Mesothelial cell of epicardium (in vitro differentiated cells): ENCODE measurements at places on chromosomes 16 and 17. TPM values are rescaled to one million over a fixed set of nuclear protein-coding genes. Genes with fewer than 3 reads are reported as not detected.

GRCh38 chr17:18257982-18258355 is 569 bp downstream of the FLII start:
- DNase-seq: peak; percentile 57
- peak overlapping the region; percentile 93 for H3K4me3 ChIP-seq
- peaks cover 29% of the 10 kb centered on the region for H3K4me1 ChIP-seq
- H3K27me3 ChIP-seq: no peaks in the 10 kb centered on the region
- H3K27ac ChIP-seq: peak overlapping the region; percentile 97
- H3K36me3 ChIP-seq: peaks cover 5% of the 10 kb centered on the region

The KRT25 gene
- total RNA-seq: not detected in 3 replicates

The EXOC3L1 gene
- total RNA-seq: 0.23 to 0.40 TPM in 2 of 3 replicates, not detected in the other

The ZNF597 gene
- total RNA-seq: 3.5 to 3.9 TPM (median 3.6 TPM) in 3 replicates
